ENCODE measurements at places on chromosomes 5 and 9. TPM values are rescaled to one million over a fixed set of nuclear protein-coding genes. Genes with fewer than 3 reads are reported as not detected.

PCDHGA9 gene
- total RNA-seq: 0.42 TPM

KYAT1 gene
- 2.0 TPM for total RNA-seq

ORM1 gene
- not detected for total RNA-seq

DHX29 gene
- total RNA-seq: 23.6 TPM

MARCOL gene
- not detected for total RNA-seq

ACOT12 gene
- 0.31 TPM for total RNA-seq

ELOVL7 gene
- total RNA-seq: 23.2 TPM

SLC34A1 gene
- total RNA-seq: 0.21 TPM

LVRN gene
- under 0.01 TPM for total RNA-seq

MACROH2A1 gene
- total RNA-seq: 337 TPM

KCNV2 gene
- not detected for total RNA-seq

SKP1 gene
- 229 TPM for total RNA-seq

FOXI1 gene
- total RNA-seq: 0.10 TPM

OR1N1 gene
- total RNA-seq: not detected

ANKRD18A gene
- total RNA-seq: 2.0 TPM

FOXD4L4 gene
- total RNA-seq: not detected

MYMK gene
- total RNA-seq: not detected

DOK3 gene
- total RNA-seq: 38.6 TPM

ARL14EPL gene
- not detected for total RNA-seq

SOX30 gene
- total RNA-seq: not detected

All from mononuclear cell (primary cell).